Parietal lobe (tissue), 2 donors: ENCODE measurements at places on chromosomes 11 and 22. TPM values are rescaled to one million over a fixed set of nuclear protein-coding genes. Genes with fewer than 3 reads are reported as not detected.

TUBA8 gene
- 4.1 TPM for total RNA-seq

SPDYC gene
- not detected for total RNA-seq

NEFH gene
- 0.63 TPM for total RNA-seq

SNRPD3 gene
- 138 TPM for total RNA-seq

IRAG1 gene
- 0.63 TPM for total RNA-seq

OR10A2 gene
- not detected for total RNA-seq

OR5T1 gene
- total RNA-seq, result not detected
